CD4-positive, alpha-beta T cell treated with Interleukin-15 for 1 hour (primary cell): ENCODE measurements at places on chromosomes 12 and 14.

- DNase-seq: no peak
Measured at GRCh38 chr12:101368016-101368415, 39.6 kb downstream of the ARL1 start.

DNA sequence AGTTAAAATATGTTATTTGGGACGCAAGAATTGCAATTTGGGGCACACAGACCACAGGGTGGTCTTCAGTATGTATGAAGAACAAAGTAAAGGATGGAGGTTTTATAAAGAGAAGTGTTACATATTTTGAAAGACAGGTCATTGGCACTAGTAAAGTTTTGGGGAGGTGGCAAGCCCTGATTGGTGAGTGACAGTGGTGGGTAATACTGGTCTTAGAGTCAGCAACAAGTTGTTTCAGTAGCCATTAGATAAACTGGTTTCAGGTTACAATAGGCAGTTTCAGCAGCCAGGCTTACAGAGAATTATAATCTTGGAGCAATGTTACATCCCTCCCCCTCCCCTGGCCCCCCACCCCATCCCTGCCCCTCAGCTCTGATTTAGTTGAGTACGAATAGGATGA lies 17.5 kb downstream of the MARK3 start:
- DNase-seq: no peak

DNA sequence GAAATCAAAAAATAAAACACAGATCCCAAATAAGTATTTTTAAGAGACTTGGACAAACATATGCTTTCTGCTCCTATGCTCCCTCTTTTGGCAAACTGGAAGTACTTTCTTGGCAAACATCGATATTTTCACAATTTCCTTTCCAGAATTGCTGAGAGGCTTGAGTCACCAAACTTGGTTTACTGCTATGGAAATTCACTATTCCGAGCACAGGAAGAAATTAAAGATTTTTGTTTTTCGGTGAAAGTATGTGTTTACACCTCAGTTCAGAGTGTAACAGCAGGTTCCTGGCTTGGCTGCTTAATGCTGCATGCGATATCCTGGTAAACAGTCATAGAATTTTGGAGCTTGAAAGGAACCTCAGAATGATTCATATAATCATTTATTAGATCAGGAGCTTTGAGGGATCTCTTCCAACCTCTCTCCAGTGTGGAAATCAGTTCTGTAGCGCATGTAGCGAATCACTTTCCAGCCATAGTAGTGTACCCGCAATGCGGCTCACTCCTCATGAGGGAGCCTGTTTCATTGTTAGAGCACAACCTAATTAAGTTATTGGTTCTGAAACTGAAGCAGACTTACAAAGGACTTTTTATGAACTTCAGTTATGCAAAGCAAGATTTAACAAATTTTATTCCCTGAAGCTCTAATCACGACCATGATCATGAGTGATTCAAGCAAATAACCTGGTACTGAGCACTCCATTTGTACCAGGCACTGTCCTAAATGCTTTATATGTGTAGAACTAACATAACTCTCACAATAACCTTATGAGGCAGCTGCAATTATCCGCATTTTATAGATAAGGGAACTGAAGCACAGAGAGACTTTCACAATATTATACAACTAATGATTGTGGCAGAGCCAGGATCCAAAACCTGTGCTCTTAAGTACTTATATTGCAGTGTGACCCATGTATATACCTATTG lies 56.4 kb upstream of the ATP2A2 start:
- DNase-seq: no peak

- no peak for DNase-seq
Measured at GRCh38 chr12:50102646-50103309, 1.0 kb upstream of the GPD1 start.

DNA sequence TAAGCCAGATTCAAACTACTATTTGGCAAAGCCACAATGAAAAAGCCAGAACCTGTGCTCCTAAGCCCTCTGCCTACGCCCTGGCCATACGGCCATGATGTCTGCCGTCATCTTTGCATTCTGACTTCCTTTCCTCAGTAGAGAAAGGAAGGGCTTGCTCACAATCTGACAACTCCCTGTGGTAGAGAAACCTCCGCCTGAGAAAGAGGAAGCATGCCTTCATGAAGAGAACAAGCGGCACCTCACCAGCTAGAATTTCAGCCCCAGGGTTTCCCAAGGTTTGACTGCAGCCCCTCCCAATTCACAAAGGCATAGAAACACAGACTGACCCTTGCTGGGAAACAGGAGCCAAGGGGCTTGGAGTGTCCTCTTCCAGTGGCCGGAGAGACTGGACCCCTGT lies 25.7 kb downstream of the TEP1 start:
- peak; percentile 33 for DNase-seq

DNA sequence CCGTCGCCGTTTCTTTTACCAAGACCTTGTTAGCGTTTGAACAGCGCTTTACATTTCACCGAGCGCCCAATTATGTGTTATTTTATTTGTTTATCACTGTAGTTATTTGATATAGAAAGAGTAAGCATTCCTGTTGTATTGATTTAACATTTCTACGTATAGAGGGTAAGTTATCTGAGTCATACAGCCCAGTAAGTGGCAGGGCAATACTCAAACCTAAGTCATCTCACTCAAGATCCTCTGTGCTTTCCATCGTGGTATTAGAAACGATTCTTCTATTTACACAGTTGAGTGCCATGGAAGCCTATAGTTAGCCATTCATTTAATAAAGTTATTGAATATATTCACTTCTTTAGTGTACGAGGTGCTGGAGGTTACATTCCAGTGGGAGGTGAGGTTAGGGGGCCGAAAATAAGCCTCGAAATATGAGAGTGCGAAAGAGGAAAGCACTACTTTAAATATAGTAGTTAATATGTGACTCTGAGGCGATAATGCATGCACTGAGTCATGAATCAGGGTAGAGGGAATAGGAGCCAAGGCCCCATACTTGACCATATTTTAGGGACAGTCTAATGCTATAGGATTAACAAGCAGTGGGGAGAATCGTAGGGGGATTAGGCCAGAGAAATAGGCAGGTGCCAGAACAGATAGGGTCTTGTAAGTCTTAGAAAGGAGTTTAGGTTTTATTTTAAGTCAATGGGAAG lies 629 bp downstream of the RAD51AP1 start:
- DNase-seq: no peak

DNA sequence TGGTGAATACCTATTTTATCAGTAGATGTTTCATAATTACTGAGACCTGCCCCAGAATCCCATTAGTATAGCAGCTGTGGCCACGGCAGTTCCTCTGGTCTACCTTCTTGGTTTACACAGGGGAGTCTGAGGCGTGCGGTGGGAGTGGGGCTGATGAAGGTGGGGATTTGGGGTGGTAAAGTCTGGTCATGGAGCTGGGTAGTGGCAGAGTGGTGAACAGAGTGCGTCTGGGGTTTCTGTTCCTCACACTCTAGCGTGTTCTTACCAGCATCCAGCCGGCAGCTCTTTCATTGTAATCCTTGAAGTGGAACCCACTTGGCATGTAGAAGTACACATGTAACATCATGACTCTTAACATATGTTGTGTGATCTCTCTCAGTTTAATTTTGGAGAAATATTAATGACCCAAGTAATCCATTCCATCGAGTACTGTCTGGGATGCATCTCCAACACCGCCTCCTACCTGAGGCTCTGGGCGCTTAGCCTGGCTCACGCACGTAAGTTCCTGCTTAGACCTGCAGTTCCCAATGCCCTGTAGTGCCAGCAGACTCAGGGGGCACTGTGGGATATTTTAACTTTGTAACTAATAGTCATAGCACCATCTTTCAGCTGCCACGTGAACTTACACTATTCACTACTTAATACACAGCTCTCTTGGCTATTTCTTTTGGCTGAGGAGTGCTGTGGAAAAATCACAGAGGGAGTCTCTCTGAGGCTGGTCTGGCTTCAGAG lies 7.9 kb upstream of the DNAH10 start:
- DNase-seq: no peak

DNA sequence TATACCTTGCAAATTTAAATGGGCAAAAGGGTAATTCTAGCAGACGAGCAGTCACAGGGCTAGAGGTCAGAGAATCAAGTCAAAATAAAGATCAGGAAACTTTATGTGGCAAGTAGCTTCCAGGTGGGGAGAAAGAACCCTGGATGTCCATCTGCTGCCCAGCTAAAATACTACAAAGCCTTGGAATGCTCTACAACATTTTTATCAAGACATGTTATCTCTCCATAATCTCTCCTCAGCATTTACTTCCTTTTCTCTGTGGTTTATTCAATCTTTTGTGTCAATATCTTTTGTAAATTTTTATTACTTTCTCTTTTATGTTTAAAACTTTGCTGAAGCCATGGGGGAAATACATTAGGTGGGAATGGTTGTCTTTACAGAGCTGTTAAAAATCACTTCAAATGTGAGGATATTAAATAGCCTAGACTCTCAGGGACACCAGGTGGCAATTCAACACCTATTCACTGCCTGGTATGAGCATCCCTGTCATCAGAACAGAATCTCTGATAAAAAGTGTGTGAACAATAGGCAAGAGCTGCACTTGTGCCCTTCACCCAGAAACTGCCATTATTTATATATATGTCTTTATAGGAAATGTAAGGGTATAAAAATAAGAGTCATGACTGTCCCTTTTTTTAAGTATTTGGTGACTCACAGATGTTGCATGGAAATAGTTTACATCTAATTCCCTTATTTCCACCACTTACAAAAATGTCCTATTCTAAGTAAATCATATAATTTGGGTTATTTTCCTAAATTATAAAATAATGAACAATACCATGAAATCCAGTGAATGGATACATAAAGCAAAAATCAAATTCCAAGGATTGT lies 152.9 kb downstream of the EPS8 start:
- DNase-seq: no peak

DNA sequence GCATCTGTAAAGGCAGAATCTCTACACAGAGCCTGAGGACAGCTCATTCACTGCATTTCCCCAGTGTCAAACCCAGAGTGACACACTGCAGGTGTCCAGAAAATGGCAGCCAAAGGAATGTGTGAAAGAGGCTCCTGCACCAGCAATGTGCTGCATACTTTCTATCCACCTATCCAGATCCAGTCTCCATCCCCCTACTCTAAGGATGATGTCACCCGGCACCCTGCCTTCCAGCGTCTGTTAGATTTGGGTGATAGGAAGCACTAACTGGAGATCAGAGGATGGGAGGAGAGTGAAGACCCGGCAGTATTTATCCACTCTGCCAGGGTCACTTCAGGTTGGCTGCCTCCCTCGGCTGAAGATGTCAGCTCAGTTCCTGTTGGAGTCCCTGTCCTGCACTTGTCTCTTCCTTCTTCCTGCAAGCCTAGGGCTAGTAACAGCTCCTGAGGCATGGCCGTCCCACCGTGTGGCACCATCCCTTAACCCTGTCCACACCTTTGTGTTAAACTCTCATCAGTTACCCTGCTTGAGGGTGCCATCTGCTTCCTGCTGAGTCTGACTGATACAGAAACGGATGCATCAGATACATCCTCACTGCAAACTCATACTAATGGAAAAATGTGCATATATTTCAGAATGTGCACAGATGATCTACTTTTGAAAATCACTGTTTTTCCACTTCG lies 13.0 kb upstream of the GPR68 start:
- no peak for DNase-seq

DNA sequence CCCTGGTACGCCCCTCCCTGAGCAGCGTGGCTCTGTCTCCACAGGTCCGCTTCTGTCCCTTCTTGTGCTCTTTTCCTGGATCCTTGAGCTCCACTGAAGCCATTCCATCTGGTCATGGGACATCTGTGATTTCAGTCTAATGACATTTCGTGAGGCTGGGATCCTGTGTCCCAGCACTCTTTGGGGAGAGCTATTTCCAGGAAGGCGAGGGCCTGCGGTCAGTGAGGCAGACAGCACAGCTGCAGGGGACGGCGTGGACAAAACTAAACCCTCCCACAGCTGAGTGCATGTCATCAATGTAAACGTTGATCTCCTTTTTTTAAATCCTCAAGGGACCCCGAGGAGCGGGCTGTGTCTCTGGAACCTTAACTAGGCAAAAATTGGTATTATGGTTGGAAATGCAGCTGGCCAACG lies 127.7 kb downstream of the DACT1 start:
- no peak for DNase-seq

DNA sequence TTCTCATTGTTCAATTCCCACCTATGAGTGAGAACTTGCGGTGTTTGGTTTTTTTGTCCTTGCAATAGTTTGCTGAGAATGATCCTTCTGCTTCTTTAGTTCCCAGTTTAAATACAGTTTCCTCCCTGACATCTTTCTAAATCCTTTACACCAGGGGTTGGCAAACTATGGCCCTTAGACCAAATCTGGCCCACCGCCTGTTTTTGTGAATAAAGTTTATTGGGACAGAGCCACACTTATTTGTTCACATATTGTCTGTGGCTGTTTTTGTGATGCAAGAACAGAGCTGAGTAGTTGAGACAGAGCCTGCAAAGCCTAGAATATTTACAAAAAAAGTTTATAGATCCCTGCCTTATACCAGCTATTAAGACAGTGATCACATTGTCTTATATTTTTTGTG lies 53.7 kb downstream of the SERPINA10 start:
- no peak for DNase-seq

DNA sequence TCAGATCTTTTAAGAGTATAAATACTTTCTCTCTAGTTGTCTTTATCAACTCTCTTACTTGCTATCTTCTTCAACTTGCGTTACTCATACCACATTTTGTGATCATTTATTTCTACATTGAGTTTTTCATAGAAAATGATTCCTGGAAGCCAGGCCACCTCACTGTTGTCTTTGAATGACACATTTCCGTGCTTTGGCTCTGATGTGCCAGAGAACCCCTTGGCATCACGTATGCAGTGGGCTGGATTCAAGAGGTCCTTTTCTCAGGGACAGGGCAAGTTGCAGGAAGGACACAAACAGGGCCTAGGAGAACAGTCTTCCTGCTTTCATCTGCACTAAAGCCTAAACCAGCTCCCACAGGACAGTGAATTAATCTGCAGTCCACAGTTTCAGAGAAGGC lies 70.3 kb upstream of the PYGL start:
- DNase-seq: no peak

GRCh38 chr14:22390824-22391461 lies 198.1 kb downstream of the DAD1 start:
- no peak for DNase-seq

GRCh38 chr14:41360126-41360525 lies 246.6 kb upstream of the LRFN5 start:
- DNase-seq: no peak

DNA sequence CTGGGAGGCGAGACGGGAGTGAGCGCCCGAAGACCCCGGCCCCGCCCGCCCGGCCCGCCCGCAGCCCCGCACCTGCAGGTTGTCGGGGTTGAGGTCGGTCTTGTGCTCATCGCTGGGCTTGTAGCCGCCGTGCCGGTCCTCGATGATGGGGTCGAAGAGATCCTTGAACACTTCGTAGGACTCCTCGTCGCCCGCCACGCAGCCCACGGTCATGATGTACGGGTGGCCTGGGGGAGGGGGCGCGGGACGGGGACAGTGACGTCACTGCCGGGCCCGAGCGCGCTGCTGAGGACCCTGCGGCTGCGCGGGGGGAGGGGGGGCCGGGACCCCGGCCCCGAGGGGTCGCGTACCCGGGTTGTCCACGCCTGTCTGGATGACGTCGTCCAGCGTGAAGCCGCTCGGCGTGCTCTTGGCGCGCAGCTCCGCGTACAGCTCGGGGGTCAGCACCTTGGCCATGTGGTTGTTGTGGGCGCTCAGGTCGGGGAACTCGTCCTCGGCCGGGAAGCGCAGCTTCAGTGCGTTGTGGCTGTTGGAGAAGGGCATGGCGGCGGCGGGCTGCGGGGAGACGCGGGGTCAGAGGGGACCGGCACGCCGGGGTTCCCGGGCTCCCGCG lies 573 bp downstream of the CKB start:
- no peak for DNase-seq
